ENCODE measurements at places on chromosomes 5 and 9. TPM values are rescaled to one million over a fixed set of nuclear protein-coding genes. Genes with fewer than 3 reads are reported as not detected.

SOX30 gene
- not detected for total RNA-seq

LCN15 gene
- not detected for total RNA-seq

CLTA gene
- 295 TPM for total RNA-seq

PPP2R2B gene
- 0.37 TPM for total RNA-seq

RAD17 gene
- 17.0 TPM for total RNA-seq

RAD1 gene
- total RNA-seq = 64.1 TPM

C5orf34 gene
- 1.4 TPM for total RNA-seq

QRFP gene
- total RNA-seq = not detected

TMOD1 gene
- 0.57 TPM for total RNA-seq

SLC6A19 gene
- not detected for total RNA-seq

EIF4E1B gene
- total RNA-seq = not detected

PDZD2 gene
- 0.43 TPM for total RNA-seq

Data from smooth muscle cell of bladder (primary cell).